NCI-H2107 (cell line): ENCODE measurements at places on chromosomes 11 and 22.
A peak's percentile ranks its signal among the peaks of the same experiment; 100 is the strongest.

DNA sequence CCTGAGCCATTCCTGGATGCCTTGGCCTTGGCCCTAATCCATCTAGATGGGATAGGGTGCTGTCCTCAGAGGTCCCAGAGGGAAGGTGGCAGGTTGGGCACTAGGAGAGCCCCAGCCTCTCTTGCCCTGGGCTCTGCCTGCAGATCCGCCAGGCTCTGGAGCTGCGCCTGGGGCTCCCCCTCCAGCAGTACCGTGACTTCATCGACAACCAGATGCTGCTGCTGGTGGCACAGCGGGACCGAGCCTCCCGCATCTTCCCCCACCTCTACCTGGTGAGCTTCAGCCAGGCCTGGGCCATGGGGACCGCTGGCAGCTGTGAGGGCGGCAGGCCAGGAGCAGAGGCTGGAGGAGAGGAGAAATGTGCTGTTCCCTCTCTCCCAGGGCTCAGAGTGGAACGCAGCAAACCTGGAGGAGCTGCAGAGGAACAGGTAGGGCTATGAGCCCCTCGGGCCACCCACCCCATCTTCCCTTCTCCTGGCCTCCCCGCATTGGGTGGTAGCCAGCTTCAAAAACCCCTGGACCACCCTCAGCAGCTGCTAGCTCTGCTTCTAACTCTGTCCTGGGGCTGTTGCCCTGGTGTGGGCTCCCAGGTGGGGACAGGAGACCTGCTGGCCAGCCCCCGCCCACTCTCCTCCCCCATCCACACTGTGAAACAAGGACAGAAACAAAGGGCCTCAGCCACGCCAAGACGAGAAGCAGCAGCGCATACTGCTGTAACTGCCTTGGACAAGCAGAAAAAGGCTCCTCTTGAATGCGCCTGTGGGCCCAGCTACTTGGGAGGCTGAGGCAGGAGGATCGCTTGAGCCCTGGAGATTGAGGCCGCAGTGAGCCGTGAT, 4.9 kb downstream of the SSH3 start:
- no peak for DNase-seq

GRCh38 chr11:117395476-117395875, 67.8 kb downstream of the CEP164 start:
- no peak for DNase-seq

DNA sequence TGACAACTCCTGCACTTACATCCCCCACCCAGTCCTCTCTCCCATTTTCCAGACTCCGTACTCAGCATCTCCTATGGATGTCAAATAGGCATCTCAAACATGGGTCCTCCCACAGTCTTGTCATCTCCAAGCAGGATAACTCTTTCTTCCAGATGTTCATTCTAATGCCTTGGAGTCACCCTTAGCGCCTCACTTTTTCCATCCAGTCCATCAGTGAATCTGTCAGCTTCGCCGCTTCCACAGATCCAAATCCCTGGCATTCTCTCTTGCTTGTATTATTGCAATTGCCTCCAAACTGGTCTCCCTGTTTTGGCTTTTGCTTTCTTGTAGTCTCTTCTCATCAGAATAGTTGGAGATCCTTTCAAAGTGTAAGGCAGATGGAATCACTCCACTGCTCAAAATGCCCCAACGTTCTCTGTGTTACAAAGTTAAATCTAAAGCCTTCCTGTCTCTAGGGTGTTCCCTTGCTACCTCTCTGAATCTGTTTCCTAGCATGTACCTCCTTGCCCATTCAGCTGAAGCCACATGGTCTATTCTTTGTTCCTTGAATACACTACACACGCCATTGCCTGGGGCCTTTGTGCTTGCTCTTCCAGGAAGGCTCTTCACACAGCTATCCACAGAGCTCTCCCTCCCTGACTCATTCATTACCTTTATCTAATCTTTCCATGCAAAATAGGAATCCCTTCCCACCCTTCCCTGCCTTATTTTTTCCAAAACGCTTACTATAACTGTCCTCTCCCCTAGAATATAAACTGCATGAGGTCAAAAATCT, 64.8 kb downstream of the UBASH3B start:
- no peak for DNase-seq

- no peak for DNase-seq
These were observed 29.2 kb upstream of the B3GAT1 start for GRCh38 chr11:134441281-134441680.

- DNase-seq = no peak
These were observed 92.7 kb downstream of the SBF2 start for GRCh38 chr11:10201343-10201742.

- DNase-seq = no peak
These were observed 804 bp upstream of the CREBZF start for GRCh38 chr11:85665733-85666132.

DNA sequence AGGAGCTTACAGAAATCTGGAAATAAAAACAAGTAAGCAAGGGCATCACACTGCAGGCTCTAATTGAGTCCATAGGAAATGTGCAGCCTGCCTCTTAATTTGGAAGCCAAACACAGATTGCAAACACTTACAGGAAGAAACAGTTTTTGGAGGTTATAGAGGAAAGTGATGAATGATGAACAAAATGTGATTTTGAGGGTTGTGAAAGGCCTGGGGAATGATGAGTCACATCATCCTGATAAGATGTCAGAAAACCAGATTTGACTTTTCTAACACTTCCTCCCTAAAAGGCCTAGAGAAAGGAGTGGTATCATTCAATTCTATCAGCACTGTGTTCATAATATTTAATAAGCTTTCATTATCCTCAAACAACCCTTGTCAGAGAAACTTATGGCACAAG, 96.6 kb upstream of the POU2AF2 start:
- no peak for DNase-seq

- DNase-seq = no peak
These were observed 38.4 kb downstream of the GDPD5 start for GRCh38 chr11:75487365-75487764.

- no peak for DNase-seq
These were observed 25.4 kb downstream of the SIK3 start for GRCh38 chr11:117072517-117073461.

DNA sequence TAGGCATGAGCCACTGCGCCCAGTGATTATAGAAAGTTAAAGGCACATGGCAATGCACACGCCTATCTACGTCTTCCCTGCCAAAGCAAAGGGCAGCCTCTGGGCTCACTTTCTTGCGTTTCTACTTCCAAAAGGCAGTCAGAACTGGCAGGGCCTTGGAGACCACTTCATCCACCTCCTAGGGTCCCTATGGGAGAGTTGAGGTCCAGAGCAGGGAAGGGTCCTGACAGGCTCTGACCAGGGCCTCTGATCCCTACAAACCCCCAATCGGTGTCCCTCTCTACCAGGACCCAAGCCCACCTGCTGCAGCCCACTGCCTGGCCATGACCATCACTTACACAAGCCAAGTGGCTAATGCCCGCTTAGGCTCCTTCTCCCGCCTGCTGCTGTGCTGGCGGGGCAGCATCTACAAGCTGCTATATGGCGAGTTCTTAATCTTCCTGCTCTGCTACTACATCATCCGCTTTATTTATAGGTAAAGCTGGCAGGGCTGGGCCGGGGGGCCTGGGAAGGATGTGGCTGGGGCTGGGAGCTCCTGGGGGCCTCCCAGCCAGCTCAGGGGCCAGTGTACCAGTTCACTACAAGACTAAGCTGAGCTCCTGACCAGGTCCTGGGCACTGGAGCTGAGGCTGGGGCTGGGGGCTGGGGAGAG, 1.5 kb downstream of the BEST1 start:
- no peak for DNase-seq

DNA sequence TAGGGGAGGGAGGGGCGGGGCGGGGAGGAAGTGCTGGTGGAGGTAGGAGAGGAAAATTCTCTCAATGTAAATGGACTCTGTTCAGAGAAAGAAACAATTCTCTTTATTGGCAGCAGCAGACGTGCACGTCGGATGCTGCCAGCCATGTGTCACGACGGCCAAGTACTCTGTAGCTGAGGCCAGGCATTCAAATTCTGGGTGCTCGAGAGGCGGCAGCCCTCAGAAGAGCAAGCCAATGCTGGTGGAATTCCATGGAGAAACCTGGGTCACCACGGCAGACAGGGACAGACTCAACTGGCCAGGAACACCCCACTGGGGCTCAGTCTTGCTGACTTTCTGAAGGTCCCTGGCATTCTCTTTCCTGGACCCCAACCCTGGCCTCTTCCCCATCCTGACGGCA, 90.8 kb downstream of the ABTB2 start:
- no peak for DNase-seq

DNA sequence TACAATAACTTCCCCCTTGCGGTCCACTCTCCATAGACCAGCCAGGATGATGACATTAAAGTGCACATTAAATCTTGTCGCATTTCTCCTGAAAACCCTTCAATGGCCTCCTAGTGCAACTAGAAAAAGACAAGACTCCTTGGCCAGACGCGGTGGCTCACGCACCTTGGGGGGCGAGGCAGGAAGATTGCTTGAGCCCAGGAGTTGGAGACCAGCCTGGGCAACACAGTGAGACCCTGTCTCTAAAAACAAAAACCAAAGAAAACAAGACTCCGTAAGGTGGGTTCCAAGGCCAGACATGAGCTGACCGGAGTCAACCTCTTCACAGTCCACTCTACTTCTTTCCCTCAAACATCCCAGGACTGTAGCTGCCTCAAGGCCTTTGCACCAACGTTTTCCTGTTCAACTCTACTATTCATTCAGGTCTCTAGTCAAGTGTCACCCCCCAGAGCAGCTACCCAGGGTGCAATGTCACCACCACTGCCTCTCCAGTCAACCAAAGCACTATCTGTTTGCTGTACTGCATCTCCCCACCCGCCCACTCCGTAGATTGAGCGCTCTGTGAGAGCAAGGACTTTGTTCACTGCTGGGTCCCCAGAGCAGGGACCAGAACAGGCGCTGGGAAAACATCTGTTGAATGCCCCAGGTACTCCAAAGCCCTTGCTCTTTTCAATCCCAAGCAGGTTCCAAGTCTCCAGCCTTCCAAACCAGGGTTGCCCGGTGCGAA, 739 bp downstream of the ZMAT5 start:
- DNase-seq = no peak

DNA sequence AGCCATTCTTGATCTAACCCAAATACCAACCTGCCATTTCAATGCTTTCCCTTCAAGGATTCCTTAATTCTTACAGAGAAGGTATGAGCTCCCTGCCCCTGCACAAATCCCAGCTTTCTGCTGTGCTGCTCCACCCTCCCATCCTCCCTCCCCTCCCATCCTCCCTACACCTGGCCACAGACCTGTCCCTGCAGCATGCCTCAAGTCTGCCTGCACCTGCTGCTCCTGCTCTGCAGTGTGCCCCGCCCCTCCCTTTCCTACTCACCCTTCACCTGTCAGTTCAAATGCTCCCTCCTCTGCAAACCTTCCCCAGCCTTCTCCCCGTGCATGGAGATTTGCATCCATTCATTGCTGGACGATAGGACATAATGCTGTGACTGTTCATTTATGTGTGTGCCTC, 139.9 kb upstream of the NARS2 start:
- peak; percentile 21 for DNase-seq

GRCh38 chr22:17888855-17889254, 114.6 kb upstream of the BID start:
- DNase-seq = no peak

- no peak for DNase-seq
These were observed 11.9 kb upstream of the TCF20 start for GRCh38 chr22:42282252-42282942.

DNA sequence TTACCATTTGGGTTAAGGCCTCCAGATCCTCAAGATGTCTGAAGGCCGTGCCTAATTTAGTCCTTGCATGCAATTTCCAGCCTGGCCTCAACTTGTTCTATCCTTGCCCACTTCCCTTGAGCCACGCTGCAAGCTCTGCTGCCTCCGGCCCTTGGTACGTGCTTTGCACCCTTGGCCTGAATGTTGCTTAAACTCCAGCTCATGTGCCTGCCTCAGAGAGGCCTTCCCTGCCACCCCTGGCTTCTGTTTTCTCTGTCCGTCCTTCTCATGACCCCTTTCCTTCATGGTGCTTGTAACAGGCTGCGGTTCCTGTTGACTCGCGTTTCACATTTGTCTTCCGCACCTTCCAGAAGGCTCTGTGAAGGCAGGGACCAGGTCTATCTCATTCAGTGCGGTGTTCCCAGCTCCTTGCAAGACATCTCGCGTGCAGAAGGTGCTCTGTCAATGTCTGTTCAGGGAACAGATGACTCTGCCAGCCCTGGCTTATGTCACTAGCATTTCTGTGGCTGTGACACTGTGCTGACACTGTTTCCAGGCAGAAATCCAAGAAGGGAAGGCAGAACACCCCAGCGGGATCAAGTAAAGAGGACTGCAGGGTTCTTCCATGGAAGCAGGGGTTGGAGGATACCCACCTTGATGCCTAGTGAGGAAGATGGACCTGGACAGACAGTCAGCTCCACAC, 61.8 kb downstream of the FBLN1 start:
- no peak for DNase-seq

DNA sequence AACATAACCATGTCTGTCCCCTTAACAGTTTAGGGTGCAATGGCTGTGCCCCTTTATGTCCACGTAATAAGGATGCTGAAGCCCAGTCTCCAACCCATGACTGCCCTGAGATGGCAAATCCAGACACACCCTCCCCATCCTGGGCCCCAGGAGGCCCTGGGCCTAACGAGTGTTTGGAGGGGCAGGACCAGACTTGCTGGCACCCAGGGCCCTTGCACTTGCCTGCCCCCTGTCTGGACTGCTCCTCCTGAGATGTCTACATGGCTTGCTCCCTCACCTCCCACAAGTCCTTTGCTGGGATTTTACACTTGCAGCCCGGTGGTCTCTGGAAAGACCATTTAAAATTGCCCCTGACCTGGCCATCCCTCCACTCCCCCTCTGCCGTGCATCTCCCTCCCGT, 132.2 kb upstream of the NECTIN1 start:
- DNase-seq = no peak

DNA sequence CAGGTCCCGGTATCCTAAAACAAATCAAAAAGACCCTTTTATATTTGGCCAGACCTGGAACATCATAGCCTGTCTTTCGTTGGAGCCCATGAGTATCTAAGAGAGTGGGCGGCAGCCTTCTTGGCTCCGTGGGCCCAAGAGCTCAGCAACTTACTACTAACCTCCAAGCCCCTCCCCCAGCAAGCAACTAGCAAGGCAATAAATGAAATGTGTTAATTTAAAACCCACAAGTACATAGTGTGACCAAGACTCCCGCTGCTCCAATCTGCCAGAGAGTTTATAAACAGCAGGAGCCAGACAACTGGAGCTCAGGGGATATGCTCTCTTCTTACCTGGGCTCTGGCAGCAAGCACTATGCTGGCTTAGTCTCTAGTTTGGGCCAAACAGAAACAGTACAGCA, 40.8 kb upstream of the CYP2D6 start:
- no peak for DNase-seq

DNA sequence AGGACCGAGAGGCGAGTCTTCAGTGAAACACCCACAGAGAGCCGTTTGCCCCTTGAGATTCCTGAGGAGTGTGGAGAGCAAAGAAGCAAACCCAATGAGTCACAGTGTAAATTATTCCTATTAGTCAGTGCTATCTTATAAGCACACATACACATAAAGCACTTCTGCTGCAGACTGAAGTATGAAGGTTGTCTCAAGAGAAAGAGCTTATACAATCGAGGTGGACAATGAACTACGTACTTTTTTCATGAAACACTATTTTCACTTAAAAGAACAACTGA, 37.3 kb downstream of the GALNT18 start:
- no peak for DNase-seq
